ENCODE measurements at places on chromosomes 3 and 15.

DNA sequence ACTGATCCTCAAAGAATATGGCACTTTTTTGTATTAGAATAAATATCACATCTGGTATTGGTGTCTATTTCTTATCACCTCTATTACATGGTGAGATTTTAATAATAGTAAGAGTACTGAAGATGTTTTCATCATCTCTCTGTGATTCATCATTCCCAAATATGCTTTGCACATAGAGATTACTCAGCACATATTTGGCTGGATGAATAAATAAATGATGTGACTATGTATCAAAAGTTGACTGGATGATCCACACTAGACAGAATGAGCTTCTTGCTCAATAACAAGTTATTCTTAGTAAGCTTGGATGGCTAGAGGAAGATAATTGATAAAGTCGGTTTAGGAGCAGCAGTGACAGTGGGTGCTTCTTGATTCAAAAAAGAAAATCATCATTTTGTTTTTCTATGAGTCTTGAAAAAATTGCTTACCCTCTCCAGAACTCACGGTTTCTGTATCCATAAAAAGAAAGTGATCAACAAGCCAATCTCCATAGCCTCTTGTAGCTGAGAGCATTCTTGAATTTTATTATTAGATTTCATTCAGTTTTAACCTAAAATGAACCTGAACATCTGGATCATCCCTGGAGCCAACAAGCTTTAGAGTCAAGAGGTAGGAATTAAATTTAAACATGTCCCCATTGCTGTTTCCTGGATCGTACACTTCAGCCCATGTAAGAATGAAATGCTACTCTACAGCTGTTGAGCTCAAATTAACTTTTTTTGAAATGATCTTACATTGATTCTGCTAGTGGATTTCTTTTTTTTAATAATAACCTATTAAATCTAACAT is 104.8 kb upstream of the OSTN start:
- no peaks in the 10 kb centered on the region for H3K27me3 ChIP-seq
- H3K36me3 ChIP-seq = no peaks in the 10 kb centered on the region
- H3K4me3 ChIP-seq = no peak overlapping the region
- H3K27ac ChIP-seq = no peak overlapping the region
- no peak for DNase-seq

- H3K27ac ChIP-seq = no peak overlapping the region
- H3K4me3 ChIP-seq = no peak overlapping the region
- no peaks in the 10 kb centered on the region for H3K27me3 ChIP-seq
- no peak for DNase-seq
- H3K4me1 ChIP-seq = no peaks in the 10 kb centered on the region
- no peaks in the 10 kb centered on the region for H3K36me3 ChIP-seq
Observed at GRCh38 chr15:84034578-84035398, 200.8 kb upstream of the GOLGA6L4 start.

GRCh38 chr15:65579762-65580161 is 31.2 kb downstream of the INTS14 start:
- peak overlapping the region; percentile 56 for H3K27ac ChIP-seq
- H3K27me3 ChIP-seq = no peaks in the 10 kb centered on the region
- peaks cover 10% of the 10 kb centered on the region for H3K4me1 ChIP-seq
- peaks cover 36% of the 10 kb centered on the region for H3K36me3 ChIP-seq
- no peak for DNase-seq

DNA sequence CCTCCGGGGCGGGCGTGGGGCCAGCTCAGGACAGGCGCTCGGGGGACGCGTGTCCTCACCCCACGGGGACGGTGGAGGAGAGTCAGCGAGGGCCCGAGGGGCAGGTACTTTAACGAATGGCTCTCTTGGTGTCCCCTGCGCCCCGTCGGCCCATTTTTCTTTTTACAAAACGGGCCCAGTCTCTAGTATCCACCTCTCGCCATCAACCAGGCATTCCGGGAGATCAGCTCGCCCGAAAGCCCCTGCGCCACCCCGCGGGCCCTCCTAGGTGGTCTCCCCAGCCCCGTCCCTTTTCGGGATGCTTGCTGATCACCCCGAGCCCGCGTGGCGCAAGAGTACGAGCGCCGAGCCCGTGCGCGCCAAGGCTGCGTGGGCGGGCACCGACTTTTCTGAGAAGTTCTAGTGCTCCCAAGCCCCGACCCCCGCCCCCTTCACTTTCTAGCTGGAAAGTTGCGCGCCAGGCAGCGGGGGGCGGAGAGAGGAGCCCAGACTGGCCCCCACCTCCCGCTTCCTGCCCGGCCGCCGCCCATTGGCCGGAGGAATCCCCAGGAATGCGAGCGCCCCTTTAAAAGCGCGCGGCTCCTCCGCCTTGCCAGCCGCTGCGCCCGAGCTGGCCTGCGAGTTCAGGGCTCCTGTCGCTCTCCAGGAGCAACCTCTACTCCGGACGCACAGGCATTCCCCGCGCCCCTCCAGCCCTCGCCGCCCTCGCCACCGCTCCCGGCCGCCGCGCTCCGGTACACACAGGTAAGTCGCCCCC is at the start of gene THBS1:
TSS of gene THBS1 (plus strand) at position 595 of the 757 bp plus-strand sequence. CDS start 779 bp downstream, outside the sequence.
- peak within 1 kb of the TSS; percentile 26 for H3K4me3 ChIP-seq
- H3K36me3 ChIP-seq = no peaks in the 10 kb centered on the region
- no peaks in the 10 kb centered on the region for H3K27me3 ChIP-seq
- H3K27ac ChIP-seq = no peak within 1 kb of the TSS
- peaks cover 11% of the 10 kb centered on the region for H3K4me1 ChIP-seq

DNA sequence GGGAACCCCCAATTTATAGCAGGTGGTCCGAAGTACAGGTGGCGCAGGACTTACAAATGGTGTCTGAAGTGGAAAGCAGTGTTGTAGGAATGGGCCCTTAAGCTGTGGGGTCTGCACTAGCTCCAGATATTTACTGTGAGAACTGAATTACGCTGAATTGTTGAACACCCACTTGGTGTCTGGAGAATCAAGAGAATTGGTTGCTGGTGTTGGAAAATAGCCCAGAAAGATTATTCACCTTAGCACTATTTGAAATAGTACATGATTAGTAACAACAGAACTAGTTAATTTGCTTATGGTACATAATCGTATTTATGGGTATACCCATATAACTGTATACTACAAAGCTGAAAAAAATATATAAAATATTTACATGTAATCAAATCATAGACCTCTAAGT is 64.8 kb downstream of the ADAM10 start:
- no peak for DNase-seq
- no peaks in the 10 kb centered on the region for H3K27me3 ChIP-seq
- H3K27ac ChIP-seq = no peak overlapping the region
- H3K36me3 ChIP-seq = no peaks in the 10 kb centered on the region

GRCh38 chr3:114362815-114363214 is 69.0 kb downstream of the TIGIT start:
- no peak overlapping the region for H3K4me3 ChIP-seq
- no peak overlapping the region for H3K27ac ChIP-seq
- no peaks in the 10 kb centered on the region for H3K36me3 ChIP-seq

GRCh38 chr3:110686701-110687100 is 384.9 kb upstream of the NECTIN3 start:
- DNase-seq = no peak
- no peak overlapping the region for H3K4me3 ChIP-seq
- H3K4me1 ChIP-seq = no peaks in the 10 kb centered on the region
- H3K36me3 ChIP-seq = no peaks in the 10 kb centered on the region
- no peak overlapping the region for H3K27ac ChIP-seq

DNA sequence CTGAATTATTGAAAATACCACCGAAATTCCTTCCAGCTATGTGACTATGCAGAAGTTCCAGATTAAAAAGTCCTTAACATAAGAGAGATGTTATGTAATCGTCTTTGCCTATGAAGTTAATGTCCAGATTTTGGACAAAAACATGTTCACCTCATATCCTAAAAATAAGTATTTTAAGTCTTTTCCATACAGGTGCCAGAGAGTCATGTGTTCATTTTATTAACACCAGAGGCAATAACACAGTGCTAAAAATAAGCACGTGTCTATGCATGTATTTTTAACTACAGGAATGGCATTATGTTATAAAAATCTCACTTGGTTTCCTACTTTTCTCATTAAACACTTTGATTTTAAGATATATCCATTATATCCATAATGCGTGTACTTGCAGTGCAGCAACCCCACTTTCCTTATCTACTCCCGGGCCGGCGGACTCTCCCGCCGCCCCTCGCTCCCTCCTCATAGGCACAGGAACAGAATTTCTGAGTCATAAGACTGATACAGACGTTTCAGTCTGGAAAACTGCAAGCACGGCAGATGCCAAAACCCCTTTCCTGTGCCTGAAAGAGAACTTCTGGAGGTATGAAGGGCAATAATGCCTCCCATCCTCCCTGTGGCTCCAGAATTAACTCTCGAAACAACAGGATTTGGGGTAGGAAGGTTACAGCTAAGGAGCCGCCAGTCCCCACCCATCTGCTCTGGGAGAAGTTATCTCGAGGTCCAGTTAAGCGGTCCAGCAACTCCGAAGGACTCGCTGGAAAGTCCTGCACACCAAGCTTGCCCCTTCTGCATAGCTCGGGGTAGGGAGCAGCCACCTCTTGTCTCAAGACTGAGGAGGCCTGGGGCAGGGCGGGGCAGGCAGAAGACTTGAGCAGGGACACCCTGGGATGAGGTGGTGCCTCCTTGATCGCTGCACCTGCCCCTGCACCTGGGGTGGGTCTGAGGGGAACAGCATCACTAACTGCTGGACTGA is 22.3 kb upstream of the PSTPIP1 start:
- H3K4me1 ChIP-seq = no peaks in the 10 kb centered on the region
- no peak overlapping the region for H3K27ac ChIP-seq
- no peak overlapping the region for H3K4me3 ChIP-seq
- H3K36me3 ChIP-seq = no peaks in the 10 kb centered on the region
- DNase-seq = no peak
- no peaks in the 10 kb centered on the region for H3K27me3 ChIP-seq

DNA sequence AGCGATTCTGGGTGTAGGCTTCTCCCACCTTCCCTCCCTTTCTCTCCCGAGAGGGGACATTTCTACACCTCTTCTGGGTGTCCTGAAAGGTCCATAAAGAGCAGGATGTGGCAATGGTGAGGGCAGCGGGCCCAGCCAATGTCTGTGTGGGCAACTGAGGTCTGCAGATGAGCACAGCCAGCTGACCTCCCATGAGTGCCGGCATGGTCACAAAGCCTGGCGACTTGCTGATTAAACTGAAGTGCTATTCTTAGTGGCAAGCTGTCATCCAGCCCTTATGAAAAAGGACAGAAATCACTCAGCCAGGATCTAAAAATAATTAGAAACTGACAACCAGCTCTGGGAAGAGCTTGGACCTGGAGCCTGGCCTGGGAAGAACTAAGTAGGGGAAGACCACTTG is 124.3 kb upstream of the RGMA start:
- H3K4me3 ChIP-seq = no peak overlapping the region
- H3K27me3 ChIP-seq = no peaks in the 10 kb centered on the region
- no peak overlapping the region for H3K27ac ChIP-seq

DNA sequence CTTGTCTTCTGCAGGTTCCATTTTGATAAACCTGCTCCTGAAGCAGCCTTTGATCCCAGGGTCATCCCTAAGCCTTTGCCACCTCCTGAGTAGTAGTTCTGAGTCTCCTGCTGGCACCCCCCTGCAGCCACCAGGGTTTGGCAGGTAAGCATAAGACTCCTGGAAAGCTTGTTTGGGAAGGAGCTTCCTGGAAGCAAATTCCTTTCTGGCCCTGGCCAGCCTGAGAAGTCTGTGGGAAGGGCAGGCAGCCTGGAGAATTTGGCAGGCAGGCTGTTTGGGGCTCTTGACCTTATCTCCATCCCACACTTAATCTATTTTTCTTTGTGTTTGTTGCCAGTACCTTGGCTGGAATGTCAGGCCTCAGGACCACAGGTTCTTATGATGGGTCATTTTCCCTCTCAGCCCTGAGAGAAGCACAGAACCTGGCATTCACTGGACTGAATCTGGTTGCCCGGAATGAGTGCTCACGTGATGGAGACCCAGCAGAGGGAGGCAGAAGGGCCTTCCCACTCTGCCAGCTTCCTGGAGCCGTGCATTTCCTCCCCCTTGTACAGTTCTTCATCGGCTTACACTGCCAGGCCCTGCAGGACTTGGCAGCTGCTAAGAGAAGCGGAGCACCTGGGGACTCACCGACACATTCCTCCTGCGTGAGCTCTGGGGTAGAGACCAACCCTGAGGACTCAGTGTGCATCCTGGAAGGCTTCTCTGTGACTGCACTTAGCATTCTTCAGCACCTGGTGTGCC is 13.4 kb downstream of the ATRIP start:
- H3K27me3 ChIP-seq = no peaks in the 10 kb centered on the region
- H3K4me3 ChIP-seq = no peak overlapping the region
- H3K36me3 ChIP-seq = peaks cover 52% of the 10 kb centered on the region

DNA sequence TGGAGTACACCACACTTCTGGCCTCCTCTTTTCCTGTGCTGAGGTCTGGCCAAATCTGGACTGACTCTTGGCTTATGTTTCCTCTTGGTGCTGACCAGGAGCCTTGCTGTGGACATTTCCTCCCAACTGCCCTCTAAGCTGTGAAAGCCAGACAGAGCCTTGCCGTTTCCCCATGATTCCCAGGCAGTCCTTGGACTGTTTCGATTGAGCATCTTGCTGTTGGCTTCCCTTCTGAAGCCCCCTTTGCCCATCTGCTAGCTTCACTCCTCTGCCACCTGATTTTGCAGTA is 110.5 kb downstream of the EPHB1 start:
- no peak overlapping the region for H3K4me3 ChIP-seq
- no peak overlapping the region for H3K27ac ChIP-seq
- no peaks in the 10 kb centered on the region for H3K27me3 ChIP-seq
- no peaks in the 10 kb centered on the region for H3K4me1 ChIP-seq
- H3K36me3 ChIP-seq = no peaks in the 10 kb centered on the region
- no peak for DNase-seq

- no peak overlapping the region for H3K27ac ChIP-seq
- no peak overlapping the region for H3K4me3 ChIP-seq
- no peak for DNase-seq
- H3K36me3 ChIP-seq = no peaks in the 10 kb centered on the region
- H3K27me3 ChIP-seq = no peaks in the 10 kb centered on the region
Observed at GRCh38 chr3:131786386-131786785, 248.4 kb downstream of the CPNE4 start.

- H3K4me1 ChIP-seq = peaks cover 20% of the 10 kb centered on the region
- DNase-seq = no peak
- H3K27ac ChIP-seq = no peak overlapping the region
- H3K36me3 ChIP-seq = no peaks in the 10 kb centered on the region
- no peaks in the 10 kb centered on the region for H3K27me3 ChIP-seq
Observed at GRCh38 chr3:14404631-14405359, 2.4 kb downstream of the SLC6A6 start.

DNA sequence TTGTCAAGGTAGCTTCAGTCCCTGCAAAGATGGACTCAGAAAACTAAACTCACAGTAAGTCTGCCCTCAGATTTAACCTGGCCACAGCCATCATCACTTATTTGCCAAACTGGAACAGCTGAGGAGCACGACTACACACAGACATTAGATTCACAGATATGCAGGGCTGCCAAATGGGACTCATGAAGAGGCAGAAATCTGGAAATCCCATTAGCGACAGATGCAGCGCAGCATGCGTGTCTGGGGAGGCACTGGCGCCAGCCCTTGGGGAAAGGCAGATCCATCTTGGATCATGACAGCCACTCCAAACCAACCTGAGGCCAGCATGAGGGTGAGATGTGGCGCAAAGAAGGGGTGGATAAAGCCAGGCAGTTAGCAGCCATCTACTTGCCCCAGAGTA is 160.7 kb upstream of the TSC22D2 start:
- no peak overlapping the region for H3K4me3 ChIP-seq
- H3K27me3 ChIP-seq = peaks cover 3% of the 10 kb centered on the region
- no peaks in the 10 kb centered on the region for H3K36me3 ChIP-seq
- no peak for DNase-seq
- no peaks in the 10 kb centered on the region for H3K4me1 ChIP-seq

- H3K36me3 ChIP-seq = peaks cover 4% of the 10 kb centered on the region
- no peaks in the 10 kb centered on the region for H3K4me1 ChIP-seq
- no peak overlapping the region for H3K27ac ChIP-seq
Observed at GRCh38 chr3:171206283-171206682, 179.8 kb upstream of the SLC2A2 start.

- no peak overlapping the region for H3K27ac ChIP-seq
- no peaks in the 10 kb centered on the region for H3K4me1 ChIP-seq
- no peaks in the 10 kb centered on the region for H3K36me3 ChIP-seq
- no peak for DNase-seq
- H3K27me3 ChIP-seq = no peaks in the 10 kb centered on the region
Observed at GRCh38 chr3:127446756-127447155, 143.8 kb downstream of the TPRA1 start.
